A549 treated with Mapracorat at 1 μM for 4 hours (cell line): ENCODE measurements at places on chromosomes 13 and 19. TPM values are rescaled to one million over a fixed set of nuclear protein-coding genes. Genes with fewer than 3 reads are reported as not detected.

The CGB2 gene
- 0.44 TPM in 1 of 5 replicates, not detected in the others for total RNA-seq

The AMER2 gene
- total RNA-seq: not detected in 5 replicates

The STAP2 gene
- not detected in 5 replicates for total RNA-seq

The TJP3 gene
- total RNA-seq: 0.54 to 1.1 TPM (median 0.65 TPM) in 5 replicates

The ARL11 gene
- not detected in 5 replicates for total RNA-seq

The KIR2DL4 gene
- total RNA-seq: not detected in 5 replicates

The NLRP11 gene
- 0.04 TPM in 1 of 5 replicates, not detected in the others for total RNA-seq

The KIR2DL1 gene
- total RNA-seq: not detected in 5 replicates

The CLEC11A gene
- total RNA-seq: 7.2 to 11.4 TPM (median 10.0 TPM) in 5 replicates

The ZNF577 gene
- 0.06 TPM in 1 of 5 replicates, not detected in the others for total RNA-seq

The EDDM13 gene
- total RNA-seq: not detected in 5 replicates

The ZNF878 gene
- not detected in 5 replicates for total RNA-seq

The ZNF667 gene
- not detected in 5 replicates for total RNA-seq

The C13orf42 gene
- not detected in 5 replicates for total RNA-seq

The DOCK6 gene
- total RNA-seq: 6.0 to 12.5 TPM (median 9.2 TPM) in 5 replicates

The CFAP97D2 gene
- total RNA-seq: not detected in 5 replicates

The IL12RB1 gene
- total RNA-seq: not detected in 5 replicates

The TPTE2 gene
- total RNA-seq: not detected in 5 replicates

The KIR3DL1 gene
- total RNA-seq: not detected in 5 replicates

The FCER2 gene
- not detected in 5 replicates for total RNA-seq

The CLDN10 gene
- 0.15 to 0.34 TPM (median 0.26 TPM) in 5 replicates for total RNA-seq

The C2CD4C gene
- 0.30 to 0.73 TPM (median 0.51 TPM) in 5 replicates for total RNA-seq

The PEX11G gene
- 1.3 to 2.6 TPM (median 1.6 TPM) in 5 replicates for total RNA-seq

The ADM5 gene
- total RNA-seq: 3.6 to 7.2 TPM (median 5.1 TPM) in 5 replicates

The FREM2 gene
- not detected in 5 replicates for total RNA-seq

The WTIP gene
- 24.4 to 38.6 TPM (median 38.0 TPM) in 5 replicates for total RNA-seq

The OR4F17 gene
- total RNA-seq: not detected in 5 replicates

The PRKCG gene
- total RNA-seq: 3.8 to 7.2 TPM (median 6.5 TPM) in 5 replicates

The ETFB gene
- 227 to 265 TPM (median 239 TPM) in 5 replicates for total RNA-seq

The CILP2 gene
- 0.13 to 0.24 TPM (median 0.15 TPM) in 5 replicates for total RNA-seq

The SIGLEC5 gene
- not detected in 5 replicates for total RNA-seq

The NCAN gene
- total RNA-seq: 0.05 to 0.16 TPM (median 0.05 TPM) in 4 of 5 replicates, not detected in the other

The IZUMO2 gene
- not detected in 5 replicates for total RNA-seq

The BEST2 gene
- 1.5 to 2.3 TPM (median 1.8 TPM) in 5 replicates for total RNA-seq

The CCL25 gene
- total RNA-seq: not detected in 5 replicates

The MBD3 gene
- 32.8 to 54.3 TPM (median 44.6 TPM) in 5 replicates for total RNA-seq

The SCGB2B2 gene
- 0.21 TPM in 1 of 5 replicates, not detected in the others for total RNA-seq

The CHAF1A gene
- 19.2 to 22.9 TPM (median 22.3 TPM) in 5 replicates for total RNA-seq

The MAP4K1 gene
- total RNA-seq: 0.85 to 1.6 TPM (median 1.3 TPM) in 5 replicates

The SLC17A7 gene
- 0.44 to 0.71 TPM (median 0.55 TPM) in 5 replicates for total RNA-seq

The GRIN2D gene
- total RNA-seq: 5.5 to 9.7 TPM (median 8.9 TPM) in 5 replicates

The PTBP1 gene
- total RNA-seq: 202 to 210 TPM (median 205 TPM) in 5 replicates

The DZIP1 gene
- 10.1 to 13.5 TPM (median 12.0 TPM) in 5 replicates for total RNA-seq

The ZNF221 gene
- 0.30 to 0.74 TPM (median 0.59 TPM) in 5 replicates for total RNA-seq

The SNRNP70 gene
- 286 to 352 TPM (median 322 TPM) in 5 replicates for total RNA-seq

The SYCN gene
- total RNA-seq: not detected in 5 replicates

The GPR180 gene
- total RNA-seq: 2.4 to 3.4 TPM (median 3.0 TPM) in 5 replicates

The SIGLEC12 gene
- not detected in 5 replicates for total RNA-seq

The PTH2 gene
- total RNA-seq: not detected in 5 replicates

The MYH14 gene
- total RNA-seq: 4.5 to 7.3 TPM (median 6.8 TPM) in 5 replicates

The CEACAM21 gene
- not detected in 5 replicates for total RNA-seq

The DLEU7 gene
- not detected in 5 replicates for total RNA-seq

The FPR1 gene
- total RNA-seq: 0.11 to 0.24 TPM (median 0.14 TPM) in 5 replicates

The TIMM50 gene
- 169 to 233 TPM (median 220 TPM) in 5 replicates for total RNA-seq
